ENCODE measurements at places on chromosomes 2 and 18. TPM values are rescaled to one million over a fixed set of nuclear protein-coding genes. Genes with fewer than 3 reads are reported as not detected.

FAM124B gene
- total RNA-seq: 1.2 TPM

CYBRD1 gene
- 412 TPM for total RNA-seq

NDC80 gene
- total RNA-seq: 5.0 TPM

MPP4 gene
- 4.0 TPM for total RNA-seq

FANCL gene
- 29.6 TPM for total RNA-seq

DQX1 gene
- total RNA-seq: 0.27 TPM

DNAH7 gene
- 2.6 TPM for total RNA-seq

REG1B gene
- not detected for total RNA-seq

VWC2L gene
- not detected for total RNA-seq

TUBB8B gene
- total RNA-seq: not detected

CNGA3 gene
- 0.18 TPM for total RNA-seq

PJVK gene
- 1.6 TPM for total RNA-seq

CYP27C1 gene
- 0.41 TPM for total RNA-seq

PARD3B gene
- total RNA-seq: 15.9 TPM

TIMM21 gene
- 6.5 TPM for total RNA-seq

MRO gene
- total RNA-seq: 6.5 TPM

EVX2 gene
- total RNA-seq: not detected

GCG gene
- total RNA-seq: not detected

TSGA10 gene
- 3.8 TPM for total RNA-seq

CD28 gene
- total RNA-seq: not detected

ITPRID2 gene
- 101 TPM for total RNA-seq

SKA1 gene
- 3.0 TPM for total RNA-seq

C2orf72 gene
- not detected for total RNA-seq

RSAD2 gene
- total RNA-seq: 0.63 TPM

DTNB gene
- 11.7 TPM for total RNA-seq

RAPGEF4 gene
- 1.3 TPM for total RNA-seq

INHBB gene
- not detected for total RNA-seq

CCBE1 gene
- total RNA-seq: 16.2 TPM

EFR3B gene
- 1.1 TPM for total RNA-seq

GAREM2 gene
- total RNA-seq: 0.57 TPM

TMEM37 gene
- total RNA-seq: not detected

SMYD1 gene
- total RNA-seq: not detected

FBXO15 gene
- total RNA-seq: 0.49 TPM

TUBA3E gene
- not detected for total RNA-seq

SLC5A6 gene
- 12.9 TPM for total RNA-seq

C1QL2 gene
- total RNA-seq: not detected

TNFAIP6 gene
- 51.9 TPM for total RNA-seq

RNF25 gene
- 26.2 TPM for total RNA-seq

TMEM163 gene
- not detected for total RNA-seq

ACKR3 gene
- total RNA-seq: 2.0 TPM

RUFY4 gene
- not detected for total RNA-seq

ANKRD62 gene
- not detected for total RNA-seq

KIAA2012 gene
- total RNA-seq: not detected

CSRNP3 gene
- 3.4 TPM for total RNA-seq

THOC1 gene
- total RNA-seq: 55.4 TPM

NCOA1 gene
- total RNA-seq: 10.4 TPM

RAX gene
- total RNA-seq: not detected

TMEM131 gene
- total RNA-seq: 45.1 TPM

SCTR gene
- not detected for total RNA-seq

FAP gene
- total RNA-seq: 150 TPM

FAM237A gene
- not detected for total RNA-seq

UGT1A5 gene
- not detected for total RNA-seq

NDUFS1 gene
- total RNA-seq: 148 TPM

IL1A gene
- total RNA-seq: 0.90 TPM

TMEM198 gene
- 1.1 TPM for total RNA-seq

DUSP19 gene
- 4.8 TPM for total RNA-seq

All from fibroblast of the aortic adventitia (primary cell).